Endothelial cell of umbilical vein (primary cell): ENCODE measurements at places on chromosomes 7 and 10.

DNA sequence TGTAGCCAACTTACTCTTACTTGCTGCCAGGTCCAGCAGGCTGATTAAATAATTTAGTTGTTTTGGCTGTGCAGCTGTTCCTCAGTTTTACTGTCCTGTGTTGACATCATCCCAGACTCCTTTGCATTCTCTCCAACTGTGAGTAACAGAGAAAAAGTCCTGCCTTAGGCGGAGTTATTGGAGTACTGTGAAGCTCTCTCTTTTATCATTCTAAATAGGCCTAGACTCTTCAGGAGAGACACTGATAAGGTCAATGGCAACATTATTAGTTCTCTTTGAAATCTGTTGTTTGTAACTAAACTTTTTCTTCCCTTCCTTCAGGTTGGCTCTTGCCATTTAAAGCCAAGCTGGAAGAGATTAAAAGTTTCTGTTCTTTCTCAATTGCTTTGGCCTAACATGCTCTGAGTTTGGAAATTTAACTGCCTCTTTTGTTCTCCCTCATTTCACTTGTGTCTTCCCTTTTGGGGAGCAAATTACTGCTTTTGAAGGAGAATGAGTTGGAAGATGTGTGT, 215.7 kb upstream of the CSTF2T start:
- DNase-seq: no peak

DNA sequence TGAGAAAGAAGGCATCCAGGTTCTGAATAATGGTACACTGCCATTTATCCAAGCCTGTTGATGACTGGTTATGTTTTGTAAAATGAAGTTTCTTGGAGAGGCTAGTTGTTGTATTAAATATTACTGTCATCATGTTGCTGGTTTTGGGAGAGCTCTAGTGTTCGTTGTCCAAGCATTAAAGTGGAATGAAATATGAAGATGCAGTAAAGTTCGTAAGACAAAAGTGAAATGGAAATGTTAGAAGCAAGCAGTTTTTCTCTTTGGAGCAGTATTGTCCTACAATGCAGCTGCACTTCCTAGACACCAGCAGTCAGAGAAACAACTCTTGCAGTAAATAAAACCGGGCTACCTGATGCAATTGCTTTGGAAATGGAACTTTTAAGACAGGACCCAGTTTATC, 156.8 kb upstream of the FZD1 start:
- DNase-seq: no peak

- no peak for DNase-seq
Measured at GRCh38 chr7:130750755-130751154, 16.7 kb upstream of the KLF14 start.

DNA sequence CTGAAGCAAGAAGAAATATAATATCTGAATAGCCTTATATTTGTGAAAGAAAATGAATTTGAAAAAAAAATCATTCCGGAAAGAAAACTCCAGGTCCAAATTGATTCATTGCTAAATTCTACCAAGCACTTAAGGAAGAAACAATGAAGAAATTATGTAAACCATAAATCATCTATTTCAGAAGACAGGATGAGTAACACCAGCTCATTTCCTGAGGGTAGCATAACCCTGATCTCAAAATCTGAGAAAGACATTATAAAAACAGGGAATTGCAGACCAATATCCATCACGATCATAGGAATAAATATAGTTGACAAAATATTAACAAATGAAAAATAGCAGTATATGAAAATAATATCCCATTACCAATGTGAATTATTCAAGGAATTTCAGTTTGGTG, 70.1 kb upstream of the RAB18 start:
- DNase-seq: no peak

- no peak for DNase-seq
Measured at GRCh38 chr10:4617589-4617988, 208.4 kb upstream of the AKR1E2 start.

- no peak for DNase-seq
Measured at GRCh38 chr7:417625-417889, 102.1 kb downstream of the PDGFA start.

GRCh38 chr7:47091141-47091540, 490.8 kb downstream of the TNS3 start:
- no peak for DNase-seq

DNA sequence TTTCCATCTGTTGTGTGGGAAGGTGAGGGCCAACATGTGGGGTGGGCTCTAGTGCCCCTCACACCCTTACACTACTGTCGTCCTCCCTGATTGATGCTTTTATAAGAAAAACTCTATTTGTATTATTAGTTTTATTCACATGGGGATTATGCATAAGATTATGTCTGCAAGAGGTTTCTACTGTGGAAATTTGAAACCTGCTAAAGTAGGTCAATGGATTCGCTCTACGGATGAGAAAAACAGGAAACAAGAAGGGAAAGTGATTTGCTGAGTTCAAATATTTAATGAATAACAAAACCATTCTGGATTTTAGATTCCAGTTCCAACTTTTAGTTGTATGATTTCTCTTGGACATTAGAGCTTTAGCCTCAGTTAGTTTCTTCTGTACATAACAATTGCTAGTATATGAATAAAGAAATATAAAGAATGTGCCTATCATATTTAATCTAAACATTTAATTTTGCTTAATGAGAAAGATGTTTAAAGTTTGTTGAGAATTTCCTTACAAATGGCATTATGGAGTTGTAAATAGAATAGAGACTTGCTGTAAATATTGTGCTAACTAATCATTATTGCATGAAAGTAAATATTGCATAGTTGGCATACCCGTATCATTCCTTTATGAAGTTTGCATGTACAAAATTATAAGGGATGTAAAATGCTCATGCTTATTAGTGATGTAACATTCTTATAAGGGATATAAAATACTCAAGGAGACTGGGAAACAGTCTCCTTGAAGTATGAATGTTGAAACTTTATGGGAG, 193.8 kb downstream of the THSD7A start:
- peak; percentile 28 for DNase-seq

- peak; percentile 42 for DNase-seq
Measured at GRCh38 chr7:50724526-50725520, 57.9 kb downstream of the GRB10 start.

DNA sequence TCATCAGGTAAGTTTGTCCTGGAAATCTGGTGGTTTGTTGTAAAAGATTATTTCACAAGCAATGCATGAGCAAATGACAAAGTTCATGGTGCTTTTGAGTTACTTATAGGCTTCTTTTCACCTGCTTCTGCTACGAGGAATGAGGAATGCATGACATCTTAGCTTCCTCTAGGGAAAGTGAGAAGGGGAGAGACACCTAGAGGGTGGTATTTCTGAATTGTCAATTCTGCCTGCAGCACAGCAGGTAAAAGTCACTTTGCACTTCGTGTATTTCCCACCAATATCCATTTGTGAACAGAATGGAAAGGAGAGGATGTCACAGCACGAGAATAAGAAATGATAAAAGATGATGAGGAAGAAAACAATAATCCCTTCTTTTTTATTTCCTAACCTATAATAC, 153.4 kb upstream of the FEZF1 start:
- no peak for DNase-seq
